ENCODE measurements at places on chromosomes 4 and X. TPM values are rescaled to one million over a fixed set of nuclear protein-coding genes. Genes with fewer than 3 reads are reported as not detected.
A peak's percentile ranks its signal among the peaks of the same experiment; 100 is the strongest.

The FREM3 gene
- total RNA-seq, result not detected

The USP17L19 gene
- total RNA-seq, result not detected

DNA sequence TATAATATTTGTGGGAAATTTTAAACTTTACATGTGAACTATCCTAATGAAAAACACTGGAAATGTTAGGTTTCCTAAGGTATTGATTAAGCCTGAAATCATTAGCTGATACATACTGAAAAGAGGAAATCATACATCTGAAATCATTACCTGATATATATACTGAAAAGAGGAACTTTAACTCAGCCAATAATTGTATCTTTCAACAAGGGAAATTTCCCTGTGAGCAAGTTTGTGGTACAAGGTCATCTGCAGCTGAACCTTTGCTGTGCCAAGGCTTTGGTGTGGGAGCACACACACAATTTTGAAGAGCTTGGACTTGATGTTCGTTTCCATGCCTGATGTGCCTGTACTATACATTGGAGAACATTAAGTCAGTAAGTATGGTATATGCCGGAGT lies 131.9 kb upstream of the USP9X start:
- no peak for DNase-seq

DNA sequence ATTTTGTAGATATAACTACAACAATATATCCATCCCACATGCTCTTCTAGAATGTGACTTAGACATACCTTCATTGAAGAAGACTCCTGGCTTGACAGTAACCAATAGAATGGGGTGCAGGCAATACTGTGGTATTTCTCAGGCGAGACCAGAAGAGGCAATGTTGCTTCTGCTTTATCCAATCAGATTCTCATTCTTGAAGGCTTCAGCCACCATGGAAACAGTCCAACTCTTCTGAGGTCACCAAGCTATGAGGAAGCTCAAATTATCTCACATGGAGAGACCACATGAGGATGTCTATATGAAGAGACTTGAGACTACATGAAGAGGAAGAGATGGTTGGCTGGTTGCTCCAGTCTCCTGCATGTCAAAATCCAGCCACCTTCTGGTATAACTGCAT lies 469.9 kb downstream of the PCDH10 start:
- DNase-seq, result no peak

DNA sequence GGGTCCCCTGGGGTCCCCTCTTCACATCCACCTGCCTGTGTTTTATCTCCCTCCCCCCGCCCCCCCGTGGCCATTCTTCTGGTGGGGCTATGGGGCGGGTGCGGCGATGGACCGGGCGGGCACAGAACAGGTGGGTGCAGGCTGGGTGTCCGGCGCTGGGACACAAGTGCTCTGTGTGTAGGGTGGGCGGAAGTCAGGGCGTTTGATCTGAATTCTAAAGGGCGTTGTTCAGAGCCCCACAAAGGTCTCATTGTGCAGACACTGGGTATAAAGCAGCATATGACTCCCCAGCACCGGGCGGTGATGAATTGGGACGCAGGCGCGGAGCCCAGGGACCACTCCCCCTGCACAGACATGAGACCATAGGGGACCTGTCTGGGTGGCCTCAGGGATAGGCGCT lies at the start of gene GJB1:
Gene GJB1 (plus strand): TSS at position 296 of the 400 bp plus-strand sequence. CDS start 484 bp downstream, outside the sequence.
- no peak for DNase-seq

DNA sequence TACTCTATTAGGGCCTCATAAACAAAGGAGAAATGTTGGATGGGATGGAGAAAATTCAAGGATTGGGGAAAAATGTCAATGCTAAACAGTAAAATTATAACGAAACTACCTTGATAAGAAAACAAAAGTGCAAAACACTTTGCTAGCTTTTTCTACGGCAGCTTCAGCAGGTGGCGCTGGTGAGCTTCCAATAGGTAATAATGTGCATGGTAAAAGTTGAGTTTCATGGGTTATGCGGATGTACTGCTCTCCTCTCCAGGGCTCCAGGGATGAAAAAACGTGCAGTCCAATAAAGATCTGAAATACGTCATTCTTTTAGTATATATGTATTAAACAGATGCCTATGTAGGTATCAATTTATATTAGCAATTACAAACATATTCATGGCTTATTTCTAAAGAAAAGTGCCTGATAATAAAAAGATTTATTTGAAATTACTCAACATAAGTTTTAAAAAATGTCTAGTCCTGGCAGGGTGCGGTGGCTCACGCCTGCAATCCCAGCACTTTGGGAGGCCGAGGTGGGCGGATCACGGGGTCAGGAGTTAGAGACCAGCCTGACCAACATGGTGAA lies 239.6 kb downstream of the GRXCR1 start:
- peak; percentile 54 for DNase-seq

The ALB gene
- total RNA-seq, result not detected

DNA sequence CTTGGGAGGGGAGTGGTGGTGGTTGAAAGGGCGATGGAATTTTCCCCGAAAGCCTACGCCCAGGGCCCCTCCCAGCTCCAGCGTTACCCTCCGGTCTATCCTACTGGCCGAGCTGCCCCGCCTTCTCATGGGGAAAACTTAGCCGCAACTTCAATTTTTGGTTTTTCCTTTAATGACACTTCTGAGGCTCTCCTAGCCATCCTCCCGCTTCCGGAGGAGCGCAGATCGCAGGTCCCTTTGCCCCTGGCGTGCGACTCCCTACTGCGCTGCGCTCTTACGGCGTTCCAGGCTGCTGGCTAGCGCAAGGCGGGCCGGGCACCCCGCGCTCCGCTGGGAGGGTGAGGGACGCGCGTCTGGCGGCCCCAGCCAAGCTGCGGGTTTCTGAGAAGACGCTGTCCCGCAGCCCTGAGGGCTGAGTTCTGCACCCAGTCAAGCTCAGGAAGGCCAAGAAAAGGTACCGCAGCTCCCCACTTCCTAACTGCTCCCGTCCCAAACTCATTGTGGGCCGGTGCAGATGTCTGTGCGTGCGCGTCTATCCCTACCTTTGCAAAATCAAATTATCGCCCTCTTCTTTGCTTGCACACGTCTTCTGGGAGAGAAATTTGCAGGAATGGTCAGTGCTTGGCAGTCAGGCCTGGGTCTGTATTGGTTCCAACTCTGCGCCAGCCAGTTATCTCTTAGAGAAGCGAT lies 533 bp downstream of the IL15 start:
- peak; percentile 44 for DNase-seq

GRCh38 chrX:12700745-12701144 lies 90.5 kb upstream of the PRPS2 start:
- no peak for DNase-seq

The RPL39 gene
- 2,669 TPM for total RNA-seq

The GRK4 gene
- total RNA-seq, result 3.0 TPM

DNA sequence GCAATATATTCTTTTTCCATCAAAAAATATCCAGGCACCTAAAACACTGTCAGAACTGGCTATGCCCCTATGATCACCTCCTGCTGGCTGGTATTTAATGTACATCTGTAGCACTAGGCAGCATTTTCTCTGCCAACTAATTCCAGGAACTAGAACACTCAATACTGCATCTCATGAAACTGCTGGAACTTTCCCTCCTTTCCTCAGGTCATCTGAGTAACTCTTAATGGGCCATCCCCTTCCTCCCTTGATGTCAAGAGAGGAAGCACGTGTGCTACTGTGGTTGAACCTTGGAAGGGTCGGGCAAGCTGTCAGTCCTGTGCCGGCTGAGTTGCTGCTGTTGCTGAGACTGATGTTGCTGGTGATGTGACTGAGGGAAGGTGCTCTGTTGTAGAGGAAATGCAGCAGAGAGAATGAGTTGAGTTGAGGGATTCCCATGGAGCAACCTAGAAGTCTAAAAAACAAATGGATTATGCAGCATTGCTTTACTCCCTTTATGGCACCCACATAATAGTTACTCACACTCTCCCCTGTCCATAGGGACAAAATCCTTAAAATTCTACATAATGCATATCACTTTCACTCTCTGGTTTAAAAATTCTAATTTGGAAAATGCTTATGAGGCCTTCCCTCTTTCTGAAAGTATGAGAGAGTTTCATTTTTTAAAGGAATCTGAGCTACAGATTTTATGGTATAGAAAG lies 39.5 kb downstream of the TMEM165 start:
- peak; percentile 63 for DNase-seq

The RAI2 gene
- total RNA-seq, result 0.39 TPM

GRCh38 chr4:71293705-71294104 lies 45.1 kb upstream of the SLC4A4 start:
- DNase-seq, result no peak

The ADGRG2 gene
- not detected for total RNA-seq

DNA sequence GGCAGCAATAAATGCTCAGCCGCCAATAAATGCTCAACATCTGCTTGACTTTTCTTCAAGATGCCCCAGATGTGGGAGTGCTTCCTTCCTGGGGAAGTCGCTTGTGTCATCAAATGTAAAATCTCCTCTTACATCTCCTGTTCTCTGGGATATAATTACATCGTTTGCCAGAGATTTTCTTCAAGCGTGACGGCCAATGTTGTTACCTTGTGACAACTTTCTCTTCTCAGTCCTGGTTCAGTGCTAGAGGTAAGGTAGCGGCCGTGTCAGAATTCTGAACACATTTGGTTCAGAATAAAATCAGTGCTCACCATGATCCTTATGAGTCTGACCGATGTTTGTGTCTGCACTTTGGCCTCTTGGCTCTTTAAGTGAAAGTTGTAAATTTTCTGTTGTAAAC lies 102.5 kb downstream of the ASMT start:
- no peak for DNase-seq

GRCh38 chrX:48684134-48684533 lies 535 bp downstream of the WAS start:
- no peak for DNase-seq

DNA sequence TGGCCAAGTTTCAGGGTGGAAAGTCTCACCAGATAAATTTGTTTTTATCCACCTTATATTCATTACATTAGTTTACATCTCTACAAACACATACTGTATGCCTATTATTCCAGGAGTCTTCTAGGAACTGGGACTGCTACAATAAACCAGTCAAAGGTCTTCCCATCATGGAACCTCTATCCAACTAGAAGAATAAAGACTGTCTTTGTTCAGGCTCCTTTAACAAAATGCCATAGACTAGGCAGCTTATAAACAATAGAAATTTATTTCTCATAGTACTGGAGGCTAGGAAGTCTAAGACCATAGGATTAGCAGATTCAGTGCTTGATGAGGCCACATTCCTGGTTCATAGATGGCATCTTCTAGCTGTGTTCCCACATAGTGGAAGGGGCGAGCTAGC lies 61.6 kb downstream of the PACRGL start:
- DNase-seq, result no peak

DNA sequence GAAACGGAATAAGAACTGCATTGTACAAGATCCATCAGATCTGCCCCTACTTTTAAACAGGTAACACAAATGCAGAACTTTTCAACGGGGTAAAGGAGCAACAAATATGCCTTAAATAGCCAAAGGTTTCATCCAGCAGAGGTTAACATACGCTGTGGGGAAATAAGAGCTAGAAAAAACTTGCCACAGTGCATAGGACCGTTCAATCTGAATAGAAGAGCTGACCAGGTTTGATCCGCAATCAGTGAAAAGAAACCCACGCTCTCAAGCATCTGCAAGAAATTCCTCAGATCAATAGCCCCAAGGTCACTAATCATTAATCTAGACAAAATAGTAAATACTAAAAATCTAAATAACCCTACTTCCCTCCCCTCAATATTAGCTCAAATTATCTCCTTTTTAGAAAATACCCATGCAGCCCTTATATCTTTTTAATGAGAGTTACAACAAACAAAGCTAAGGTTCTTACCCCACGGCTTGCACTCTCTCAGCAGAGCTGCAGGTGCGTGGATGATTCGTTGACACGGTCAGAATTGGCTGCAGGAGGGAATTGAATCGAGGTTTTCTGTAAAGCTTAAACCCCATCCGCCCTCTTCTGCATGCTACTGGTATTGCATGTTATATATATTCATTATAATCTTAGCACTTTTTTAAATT lies at the start of gene TLR10:
Gene TLR10 (minus strand): TSS at position 539 of the 657 bp plus-strand sequence. CDS start 7,400 bp downstream, outside the sequence.
- peak; percentile 35 for DNase-seq

The TMSB15B gene
- 8.6 TPM for total RNA-seq
